Esophagus squamous epithelium (tissue), 5 donors: ENCODE measurements at places on chromosomes 11 and 22. TPM values are rescaled to one million over a fixed set of nuclear protein-coding genes. Genes with fewer than 3 reads are reported as not detected.

- no peak for DNase-seq
Observed at GRCh38 chr11:133920109-133920990, 36.4 kb downstream of the IGSF9B start.

GRCh38 chr11:116336540-116336939 lies 436.2 kb downstream of the BUD13 start:
- no peak for DNase-seq

- no peak for DNase-seq
Observed at GRCh38 chr11:62383822-62384221, 35.0 kb upstream of the SCGB1A1 start.

Gene POLA2
- total RNA-seq = 6.9 TPM

GRCh38 chr11:11370255-11370961 lies 17.4 kb upstream of the CSNK2A3 start:
- DNase-seq = no peak

Gene SOX6
- 16.0 TPM for total RNA-seq

DNA sequence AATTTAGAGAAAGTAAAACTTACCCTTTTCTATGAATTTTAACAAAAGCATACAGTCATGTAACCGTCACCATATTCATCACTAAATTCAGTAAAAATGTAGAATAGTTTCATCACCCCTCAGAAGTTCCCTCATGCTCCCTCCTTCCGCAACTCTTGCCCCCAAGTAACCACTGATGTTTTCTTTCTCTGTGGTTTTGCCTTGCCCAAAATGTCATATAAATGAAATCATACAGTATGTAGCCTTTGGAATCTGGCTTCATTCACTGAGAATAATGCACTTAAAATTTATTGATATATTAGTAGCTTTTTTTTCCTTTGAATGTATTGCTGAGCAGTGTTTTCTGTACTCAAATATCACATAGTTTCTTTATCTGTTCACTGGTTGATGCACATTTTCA lies 60.1 kb downstream of the DCUN1D5 start:
- no peak for DNase-seq

GRCh38 chr11:61871158-61871597 lies 20.2 kb downstream of the FADS3 start:
- no peak for DNase-seq

DNA sequence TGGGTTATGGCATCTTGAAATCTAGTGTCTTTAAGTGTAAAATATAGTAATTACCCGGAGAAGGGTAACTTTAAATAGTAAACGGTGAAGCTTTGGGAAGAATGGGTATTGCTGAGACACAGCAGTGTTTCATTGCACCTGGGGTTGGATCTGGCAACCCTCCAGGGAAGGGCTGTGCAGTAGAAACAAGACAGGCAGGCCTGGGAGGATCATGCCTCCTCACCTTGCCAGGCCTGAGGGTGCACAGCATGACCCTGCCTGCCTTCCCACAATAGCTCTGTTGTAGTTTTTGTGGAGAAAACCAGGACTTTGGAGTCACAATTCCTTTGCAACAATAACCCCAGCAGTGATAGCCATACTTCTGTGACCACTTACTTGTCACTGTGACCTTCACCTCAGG lies 64.6 kb upstream of the ADSL start:
- DNase-seq = no peak

DNA sequence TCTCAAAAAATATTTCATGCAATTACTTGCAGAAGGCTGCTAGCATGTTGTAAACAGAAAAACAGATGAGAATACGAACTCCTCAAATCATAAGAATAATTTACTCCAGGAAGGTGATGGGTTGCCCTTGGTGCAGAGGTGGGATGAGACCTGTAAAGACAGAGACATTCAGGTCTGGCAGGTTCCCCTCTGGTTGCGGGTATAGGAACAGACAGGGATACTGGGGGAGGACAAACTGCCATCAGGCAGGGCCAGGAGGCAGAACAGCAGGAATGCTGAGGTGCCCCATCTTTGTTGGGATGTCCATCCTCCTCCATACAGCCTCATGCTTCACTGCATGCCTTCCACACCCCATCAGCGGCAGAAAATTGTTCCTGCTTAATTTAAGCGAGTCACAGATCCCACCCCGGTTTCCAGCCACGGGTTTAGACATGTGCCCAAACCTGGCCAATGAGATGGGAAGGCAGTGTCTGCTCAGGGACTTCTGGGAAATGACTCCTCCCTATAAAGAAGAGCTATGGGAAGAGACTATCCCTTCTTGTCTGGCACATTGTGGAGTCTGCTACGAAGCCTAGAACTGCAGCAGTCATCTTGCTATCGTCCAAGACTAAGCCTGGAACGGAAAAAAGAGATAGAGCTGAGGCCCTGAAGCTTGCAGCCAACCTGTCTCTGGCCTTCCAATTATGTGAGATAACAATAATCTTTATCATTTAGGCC lies 23.1 kb upstream of the IRAG1 start:
- no peak for DNase-seq

DNA sequence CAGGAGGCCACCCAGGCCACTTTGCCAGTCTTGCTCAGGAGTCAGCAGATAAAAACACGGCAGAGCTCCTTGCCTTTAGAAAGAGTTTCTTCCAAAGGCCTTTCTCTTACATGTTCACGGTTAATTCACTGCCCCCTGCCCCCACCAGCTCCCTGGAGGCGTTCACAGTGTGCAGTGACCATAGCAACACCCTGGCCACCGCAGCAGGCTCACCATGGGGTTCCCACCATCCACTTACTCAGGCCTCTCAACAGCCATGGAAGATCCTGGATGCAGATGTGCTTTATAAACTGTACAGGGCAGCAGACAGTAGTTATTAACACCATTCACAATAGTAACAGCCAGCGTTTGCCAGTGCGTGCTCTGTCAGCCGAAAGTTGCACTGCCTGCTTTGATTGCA lies 10.6 kb upstream of the MYO7A start:
- no peak for DNase-seq

- no peak for DNase-seq
Observed at GRCh38 chr11:44632466-44633123, 67.1 kb downstream of the CD82 start.

Gene SLN
- total RNA-seq = not detected

DNA sequence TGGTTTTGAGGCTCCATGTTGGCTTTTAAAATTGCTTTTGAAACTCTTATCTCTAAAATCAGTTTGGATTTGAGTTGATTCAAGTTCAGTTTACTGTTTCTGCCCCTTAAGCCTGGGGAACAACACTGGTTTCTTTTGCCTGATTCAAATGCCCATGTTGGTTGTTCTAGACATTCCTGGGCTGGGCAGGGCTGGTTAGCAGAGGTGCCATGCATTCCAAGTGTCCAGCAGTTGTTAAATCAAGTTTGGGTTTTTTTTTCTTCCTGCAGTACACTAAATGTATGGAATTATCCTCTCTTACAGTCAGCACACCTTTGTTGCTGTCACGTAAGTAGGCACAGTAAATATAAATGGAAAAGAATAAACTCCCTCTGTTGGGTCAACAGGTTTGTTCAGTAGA lies 67.2 kb upstream of the MTMR2 start:
- DNase-seq = no peak

- no peak for DNase-seq
Observed at GRCh38 chr11:76768088-76768908, 14.9 kb upstream of the TSKU start.

DNA sequence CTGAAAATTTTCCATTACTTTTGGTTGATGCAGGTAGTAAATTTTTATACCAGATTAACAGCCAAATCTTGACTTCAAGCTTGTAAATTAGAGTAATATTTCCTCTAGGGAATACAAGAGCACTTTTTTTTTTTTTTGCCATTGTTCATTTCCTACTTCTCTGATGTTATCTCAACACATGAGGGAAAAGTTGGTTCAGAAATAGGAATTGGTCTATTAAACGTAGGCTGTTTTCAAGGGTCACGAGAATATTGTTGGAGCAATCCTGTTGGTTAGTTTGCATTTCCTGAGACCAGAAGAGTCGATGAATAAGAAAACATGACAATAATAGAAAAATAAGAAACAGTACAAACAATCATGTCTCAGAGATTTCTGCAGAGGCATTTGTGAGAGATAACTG lies 453.9 kb upstream of the CCDC179 start:
- DNase-seq = no peak

DNA sequence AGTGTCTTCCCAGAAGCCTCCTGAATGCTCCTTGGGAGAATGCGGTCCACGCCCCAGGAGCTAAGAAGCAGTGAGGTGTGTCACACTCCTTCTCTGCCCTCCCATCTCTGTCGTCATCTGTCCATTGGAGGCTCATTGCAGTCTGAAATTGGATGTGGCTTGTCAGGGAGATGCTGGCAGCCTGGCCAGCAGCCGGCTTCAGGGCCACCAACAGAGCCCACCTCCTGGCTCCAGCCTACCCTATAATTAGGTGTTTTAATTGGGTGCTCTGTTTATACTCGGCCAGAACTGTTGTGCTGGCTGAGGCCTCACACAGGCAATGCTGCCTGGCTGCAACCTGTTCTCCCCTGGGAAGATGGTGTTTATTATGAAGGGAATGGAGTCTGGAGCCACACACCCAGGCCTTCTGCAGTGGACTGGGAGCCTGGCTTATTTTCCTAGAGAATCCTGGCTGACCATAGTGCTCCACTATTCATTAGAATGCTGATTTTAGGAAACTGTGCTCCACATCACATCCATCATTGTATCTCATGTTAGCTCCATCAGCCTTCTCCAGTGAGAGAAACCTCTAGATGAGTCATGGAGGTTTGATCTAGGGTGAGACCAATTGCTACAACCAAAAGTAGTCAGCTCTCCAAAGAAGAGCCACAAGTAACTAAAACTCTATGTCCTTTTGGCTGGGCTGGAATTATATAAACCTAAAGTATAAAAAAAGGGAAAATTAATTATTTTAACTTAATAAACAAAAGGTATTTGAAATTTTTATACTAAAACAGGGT lies 86.8 kb upstream of the CRTAM start:
- DNase-seq = no peak

DNA sequence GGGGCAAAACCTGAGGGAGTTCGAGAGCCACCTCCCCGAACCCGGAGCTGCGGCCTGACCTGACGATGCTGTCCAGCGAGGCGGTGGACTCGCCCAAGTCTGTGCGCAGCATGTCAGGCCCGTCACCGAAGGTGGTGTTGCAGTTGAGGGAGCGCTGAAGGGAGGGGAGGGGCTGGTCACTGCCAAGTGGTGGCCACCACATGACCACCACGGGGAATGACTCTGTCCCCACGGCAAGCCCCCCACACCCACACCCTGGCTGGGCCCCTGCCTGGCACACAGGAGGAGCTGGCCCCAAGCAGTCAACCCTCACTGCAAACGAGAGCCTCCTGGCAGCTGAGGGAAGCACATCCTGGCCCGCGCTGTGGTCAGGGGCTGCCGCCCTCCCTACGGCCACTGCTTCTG lies 30.8 kb downstream of the TRMU start:
- no peak for DNase-seq

Gene CHEK1
- 4.0 TPM for total RNA-seq

- DNase-seq = no peak
Observed at GRCh38 chr22:46044621-46045458, 67.9 kb upstream of the WNT7B start.

- no peak for DNase-seq
Observed at GRCh38 chr11:18705651-18706281, 7.2 kb downstream of the TMEM86A start.

GRCh38 chr11:890794-891540 lies 19.6 kb downstream of the CHID1 start:
- DNase-seq = no peak

DNA sequence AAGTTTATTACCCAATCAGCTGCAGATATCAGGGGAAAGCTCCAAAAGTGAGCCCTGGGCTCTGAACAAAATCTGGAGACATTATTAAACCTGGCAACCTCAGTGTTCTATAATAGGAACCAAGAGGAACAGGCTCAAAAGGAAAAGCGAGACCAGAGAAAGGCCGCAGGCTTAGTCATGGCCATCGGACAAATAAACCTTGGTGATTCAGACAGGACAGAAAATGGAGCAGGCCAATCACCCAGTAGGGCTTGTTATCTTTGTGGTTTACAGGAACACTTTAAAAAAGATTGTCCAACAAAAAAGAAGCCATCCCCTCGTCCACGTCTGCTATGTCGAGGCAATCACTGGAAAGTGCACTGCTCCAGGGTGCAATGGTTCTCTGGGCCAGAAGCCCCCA lies 7.7 kb upstream of the PANX1 start:
- no peak for DNase-seq

GRCh38 chr11:103870821-103871309 lies 165.6 kb upstream of the DDI1 start:
- DNase-seq = no peak

- DNase-seq = no peak
Observed at GRCh38 chr11:76075716-76076115, 130.6 kb downstream of the WNT11 start.

GRCh38 chr11:67408437-67409200 lies 4.7 kb downstream of the TBC1D10C start:
- DNase-seq = no peak

Gene TBX1
- total RNA-seq = 4.4 TPM

GRCh38 chr22:49229483-49230193 lies 598.0 kb downstream of the BRD1 start:
- no peak for DNase-seq

GRCh38 chr11:15275141-15275540 lies 160.4 kb downstream of the INSC start:
- no peak for DNase-seq

Gene UPK2
- not detected for total RNA-seq

DNA sequence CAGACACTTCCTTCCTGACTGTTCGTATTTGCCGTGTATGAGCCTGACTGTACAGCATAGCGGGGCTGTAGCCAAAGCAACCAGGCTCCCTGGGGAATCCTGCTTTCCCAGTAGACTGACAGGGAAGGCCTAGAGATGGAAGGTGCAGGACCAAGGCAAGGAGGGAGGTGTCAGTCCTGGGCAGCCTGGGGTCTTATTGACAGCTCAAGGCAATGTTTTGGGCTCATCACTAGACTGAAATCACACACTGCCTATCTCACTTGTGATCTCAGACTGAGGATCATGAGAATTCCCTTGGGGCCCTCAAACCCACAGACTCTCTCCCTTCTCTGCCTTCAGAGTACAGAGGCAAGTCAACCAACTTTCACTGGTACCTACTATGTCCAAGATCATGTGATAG lies 346.8 kb upstream of the NARS2 start:
- no peak for DNase-seq

DNA sequence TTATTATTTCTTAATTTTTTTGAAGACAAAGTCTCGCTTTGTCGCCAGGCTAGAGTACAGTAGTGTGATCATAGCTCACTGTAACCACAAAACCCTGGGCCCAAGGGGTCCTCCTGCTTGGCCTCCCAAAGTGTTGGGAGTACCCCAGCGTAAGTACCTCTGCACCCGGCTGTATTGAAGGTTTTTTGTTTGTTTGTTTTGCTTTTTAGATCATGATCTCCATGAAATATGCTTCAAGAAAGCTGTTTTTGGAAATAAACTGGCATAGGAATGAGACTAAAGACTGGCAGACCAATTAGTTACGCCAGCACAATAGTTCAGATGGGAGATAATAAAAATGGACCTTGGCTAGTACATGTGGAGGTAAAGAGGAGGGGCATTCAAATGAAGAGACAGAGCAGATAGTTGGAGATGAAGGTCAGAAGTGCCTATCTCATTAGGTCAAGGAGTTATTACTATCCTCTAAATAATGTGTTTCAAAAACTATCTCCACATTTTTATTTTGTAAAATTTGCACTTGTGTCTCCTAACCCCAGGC lies 4.1 kb upstream of the MRPL48 start:
- no peak for DNase-seq
